NCI-H774 (cell line): ENCODE measurements at places on chromosomes 7 and 10.

DNA sequence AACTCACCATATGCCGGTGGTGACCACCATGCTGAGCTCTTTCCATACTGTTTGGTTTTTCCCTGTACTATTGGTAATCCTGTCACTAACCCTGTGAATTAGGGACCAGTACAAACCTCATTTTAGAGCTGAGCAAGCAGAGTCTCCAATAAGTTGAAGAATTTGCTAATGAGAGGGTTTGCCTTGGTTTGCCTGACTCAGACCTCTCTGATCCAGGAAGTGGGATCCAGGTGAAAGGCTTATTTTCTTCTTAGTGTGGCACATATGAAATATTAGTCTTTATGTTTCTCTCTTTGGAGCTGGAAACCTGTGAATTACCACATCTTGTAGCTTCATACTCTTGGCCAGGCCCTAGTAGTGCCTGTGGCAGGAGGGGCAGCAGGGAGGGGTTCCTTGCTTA, 114.1 kb upstream of the IGFBP3 start:
- DNase-seq = no peak

- DNase-seq = no peak
Observed at GRCh38 chr7:143504215-143504936, 26.7 kb downstream of the TAS2R41 start.

DNA sequence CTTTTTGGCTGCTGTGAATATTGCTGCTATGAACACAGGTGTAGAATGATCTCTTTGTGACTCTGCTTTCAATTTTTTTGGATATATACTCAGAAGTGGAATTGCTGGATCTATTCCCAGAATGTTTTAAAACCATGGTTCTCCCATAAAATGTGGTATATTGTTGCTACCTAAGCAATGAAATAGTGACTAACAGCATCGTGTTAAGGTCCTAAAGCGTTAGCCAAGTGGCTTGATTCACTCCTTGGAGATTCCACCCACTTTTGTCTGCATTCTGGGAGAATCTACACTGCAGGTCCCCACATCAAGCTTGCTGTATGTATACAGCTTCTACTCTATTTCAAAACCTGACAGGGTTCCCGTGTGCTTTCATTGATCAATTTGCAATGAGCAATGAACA, 105.6 kb downstream of the CDK6 start:
- no peak for DNase-seq

DNA sequence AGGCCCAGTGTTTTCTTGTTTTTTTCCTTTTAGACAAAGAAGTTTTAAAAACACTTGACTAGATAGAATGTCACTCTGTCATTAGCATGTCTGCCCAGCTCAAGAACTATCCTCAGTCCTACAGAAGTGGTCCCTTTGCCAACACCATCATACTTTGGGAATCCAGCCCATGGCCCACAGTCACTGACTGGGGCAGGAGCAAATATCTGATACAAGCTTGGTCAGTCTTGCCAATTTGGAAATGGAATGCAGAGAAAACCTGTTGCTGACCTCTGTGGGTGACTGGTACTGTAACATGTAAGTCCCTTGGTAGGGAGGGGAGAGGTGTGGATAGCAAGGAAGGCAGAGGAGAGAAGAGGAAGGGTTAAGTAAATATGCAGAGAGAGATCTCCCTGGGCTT, 47.8 kb downstream of the IPMK start:
- DNase-seq = no peak

DNA sequence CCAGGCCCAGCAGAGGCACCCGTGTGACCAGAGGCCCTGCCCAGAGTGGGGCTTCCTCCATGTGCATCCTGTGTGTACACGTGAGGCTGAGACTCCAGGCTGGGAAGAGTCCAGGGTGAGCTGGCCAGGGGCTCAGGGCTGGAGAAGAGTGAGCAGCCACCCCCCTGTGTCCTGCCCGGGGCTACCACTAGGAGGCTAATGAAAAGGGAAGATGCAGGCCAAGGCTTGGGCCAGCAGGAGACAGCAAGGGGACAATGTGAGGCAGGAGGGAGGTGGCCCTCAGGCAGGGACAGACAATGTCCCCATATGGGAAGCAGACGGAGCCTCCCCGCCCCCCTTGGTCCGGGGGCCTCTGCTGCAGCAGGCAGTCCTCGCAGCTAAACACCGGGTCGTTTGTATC, 102.0 kb downstream of the HIF1AN start:
- no peak for DNase-seq

DNA sequence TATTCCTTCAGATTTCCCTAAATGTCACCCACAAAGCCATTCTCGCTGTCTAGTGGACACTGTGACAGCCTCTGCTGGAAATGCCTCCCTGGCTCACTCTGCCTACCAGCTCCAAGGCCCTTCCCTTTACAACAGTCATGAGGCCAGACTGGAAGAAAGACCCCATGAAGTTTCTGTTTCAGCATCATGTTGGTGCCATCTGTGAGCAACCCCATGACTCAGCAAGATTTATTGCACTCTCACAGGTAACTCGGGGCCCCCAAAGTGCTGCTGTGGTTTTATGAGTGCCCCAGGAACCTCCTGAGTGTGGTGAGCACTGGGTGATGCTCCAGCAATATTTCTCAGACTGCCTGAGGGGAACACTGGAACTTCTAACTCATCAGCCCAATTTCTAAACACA, 218.6 kb downstream of the ZNF33B start:
- DNase-seq = no peak

DNA sequence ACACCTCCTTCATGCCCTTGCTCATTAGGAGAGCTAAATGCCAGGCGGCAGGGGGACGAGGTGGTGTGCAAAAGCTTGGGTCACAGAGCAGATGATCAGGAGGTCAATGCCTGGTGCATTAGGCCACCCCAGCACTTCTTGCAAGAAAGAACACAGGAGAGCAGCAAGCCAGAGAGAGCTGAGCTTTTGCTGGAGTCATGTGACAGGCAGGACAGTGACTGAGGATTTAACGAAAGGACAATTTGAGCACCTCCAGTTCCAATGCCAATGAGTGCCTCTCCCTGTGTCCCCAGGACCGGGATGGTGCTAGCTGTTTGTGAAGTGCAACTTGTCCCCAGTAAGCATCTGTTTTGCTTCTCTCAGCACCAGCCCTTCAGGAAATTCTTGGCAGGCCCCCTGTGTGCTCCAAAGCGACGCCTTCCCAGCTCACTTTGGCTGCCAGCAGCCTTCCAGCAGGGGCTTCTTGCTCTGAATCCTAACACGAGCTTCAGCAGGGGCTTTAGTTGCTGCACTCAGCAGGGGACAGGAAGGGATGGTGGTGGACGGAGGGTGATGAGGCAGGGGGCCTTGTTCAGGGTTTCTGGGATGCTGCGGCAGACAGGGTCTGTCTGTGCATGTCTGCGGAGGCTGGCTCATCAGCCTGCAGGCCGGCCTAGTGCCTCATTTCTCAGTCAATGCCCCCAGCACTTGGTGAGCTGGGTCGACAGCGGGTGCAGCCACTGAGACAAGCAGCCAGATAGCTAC, 368.1 kb downstream of the RPS24 start:
- no peak for DNase-seq

DNA sequence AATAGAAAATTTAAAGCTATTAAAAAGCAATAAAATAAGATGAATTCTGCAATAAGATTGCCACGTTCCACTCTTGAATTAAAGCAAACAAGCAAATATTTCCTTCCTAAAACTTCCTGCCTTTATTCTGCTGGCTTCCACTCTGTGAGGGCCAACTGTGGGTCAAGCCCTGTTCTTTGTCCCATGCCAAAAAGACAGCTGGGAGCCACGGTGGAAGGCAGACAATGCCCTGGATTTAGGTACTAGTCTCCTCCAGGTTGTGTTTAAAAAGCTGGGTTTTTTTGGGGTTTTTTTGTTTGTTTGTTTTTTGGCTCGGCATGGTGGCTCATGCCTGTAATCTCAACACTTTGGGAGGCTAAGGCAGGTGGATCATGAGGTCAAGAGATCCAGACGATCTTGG, 39.1 kb downstream of the LRRTM3 start:
- no peak for DNase-seq

- peak; percentile 58 for DNase-seq
Observed at GRCh38 chr7:7103343-7104313, 78.7 kb upstream of the C1GALT1 start.

GRCh38 chr7:131493581-131493980, 62.8 kb downstream of the PODXL start:
- no peak for DNase-seq

GRCh38 chr7:25222666-25223065, 5.6 kb downstream of the NPVF start:
- no peak for DNase-seq

GRCh38 chr10:126964190-126964589, 59.0 kb downstream of the DOCK1 start:
- no peak for DNase-seq

DNA sequence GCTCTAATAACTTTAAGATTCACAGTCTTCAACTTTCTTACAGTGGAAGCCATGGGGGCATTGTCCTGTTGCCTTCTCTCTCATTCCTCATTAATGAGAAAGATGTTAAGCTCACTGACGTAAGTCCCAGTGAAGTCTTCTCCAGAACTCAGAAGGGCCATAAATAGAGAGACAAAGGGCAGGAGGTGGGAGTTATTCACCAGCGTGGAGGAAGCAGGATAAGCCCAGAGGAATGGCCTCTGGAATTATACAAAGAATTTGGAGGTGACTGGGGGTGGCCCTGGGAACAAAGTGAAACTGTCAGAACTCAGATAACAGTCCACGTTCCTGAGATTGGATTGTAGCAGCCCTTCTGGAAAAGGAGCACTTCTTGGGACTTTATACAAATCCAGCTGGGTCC, 52.4 kb downstream of the SORBS1 start:
- no peak for DNase-seq

- DNase-seq = no peak
Observed at GRCh38 chr7:158477866-158478265, 109.8 kb downstream of the PTPRN2 start.

GRCh38 chr10:110914431-110914830, 4.5 kb downstream of the BBIP1 start:
- no peak for DNase-seq

- DNase-seq = no peak
Observed at GRCh38 chr10:23172429-23173213, 19.5 kb upstream of the PTF1A start.
